Left ventricle myocardium inferior (tissue), 1 donor: ENCODE measurements at places on chromosomes 4 and X. TPM values are rescaled to one million over a fixed set of nuclear protein-coding genes. Genes with fewer than 3 reads are reported as not detected.

- DNase-seq, result no peak
These were observed 162.9 kb upstream of the DIPK2B start for GRCh38 chrX:45363596-45363995.

DNA sequence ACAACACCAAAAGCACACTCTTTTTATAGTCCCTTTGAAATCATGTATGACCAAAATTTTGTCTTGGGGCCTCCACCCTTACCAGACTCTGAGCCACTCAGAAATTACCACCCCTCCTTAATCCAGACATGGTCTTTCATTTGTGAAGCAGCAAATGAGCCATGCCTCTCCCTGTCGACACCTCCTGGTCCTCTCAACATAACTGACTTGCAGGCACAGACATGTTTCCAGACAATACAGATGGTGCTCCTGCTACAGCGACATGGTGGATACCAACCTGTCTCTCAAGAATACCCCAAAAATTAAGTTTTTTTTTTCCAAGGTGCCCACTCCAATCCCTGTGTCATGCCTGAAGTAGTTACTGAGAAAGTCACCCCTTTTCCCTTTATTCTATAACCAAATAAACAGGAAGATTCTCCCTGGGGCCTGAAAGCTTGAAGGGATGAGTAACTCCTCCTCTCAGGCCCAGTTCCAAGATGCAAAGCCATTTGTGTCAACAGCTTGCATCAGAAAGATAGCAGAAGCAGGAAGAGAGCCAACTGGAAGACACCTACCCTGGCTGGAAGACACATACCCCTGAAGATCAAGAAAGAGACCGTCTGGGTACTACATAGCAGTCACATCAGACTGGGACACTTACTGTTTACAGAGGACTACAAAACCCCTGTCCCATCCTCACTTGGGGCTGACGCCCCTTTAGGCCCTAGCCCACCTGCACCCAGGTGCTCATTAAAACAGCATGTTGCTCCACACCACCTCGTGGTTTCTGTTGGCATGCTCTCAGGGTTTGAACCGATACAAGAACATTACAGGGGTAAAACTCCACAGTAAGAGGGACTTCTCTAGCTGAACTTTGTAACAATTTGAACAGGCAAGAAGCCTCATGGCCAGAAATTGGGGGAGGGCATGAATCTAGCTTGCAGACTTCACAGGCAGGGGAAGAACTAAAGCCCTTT, 5.5 kb upstream of the UGT2B17 start:
- no peak for DNase-seq

DNA sequence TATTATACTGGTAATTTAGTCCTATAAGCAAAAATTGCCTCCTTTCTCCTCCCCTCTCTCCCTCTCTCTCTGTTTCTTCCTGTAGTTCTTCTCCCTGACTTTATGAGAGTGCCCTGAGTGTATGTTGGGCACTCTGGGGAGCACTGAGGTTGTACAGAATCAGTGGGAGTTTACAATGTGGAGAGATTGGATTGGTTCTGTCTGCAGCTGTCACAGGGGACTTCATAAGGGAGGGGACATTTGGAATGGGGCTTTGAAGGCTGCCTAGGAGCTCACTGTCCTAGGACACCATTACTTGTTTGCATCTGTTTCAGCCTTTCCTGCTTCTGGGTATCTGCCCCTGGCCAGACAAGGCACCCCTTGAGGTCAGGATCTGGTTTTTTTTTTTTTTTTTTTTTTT, 22.9 kb downstream of the SH3TC1 start:
- no peak for DNase-seq

SYTL5 gene
- 0.41 TPM for total RNA-seq

- no peak for DNase-seq
These were observed 147.0 kb upstream of the NOCT start for GRCh38 chr4:138868562-138868961.
